ENCODE measurements at places on chromosomes 7 and 10.

GRCh38 chr7:102097601-102098161 is 189.0 kb upstream of the SH2B2 start:
- DNase-seq = peak; percentile 64

DNA sequence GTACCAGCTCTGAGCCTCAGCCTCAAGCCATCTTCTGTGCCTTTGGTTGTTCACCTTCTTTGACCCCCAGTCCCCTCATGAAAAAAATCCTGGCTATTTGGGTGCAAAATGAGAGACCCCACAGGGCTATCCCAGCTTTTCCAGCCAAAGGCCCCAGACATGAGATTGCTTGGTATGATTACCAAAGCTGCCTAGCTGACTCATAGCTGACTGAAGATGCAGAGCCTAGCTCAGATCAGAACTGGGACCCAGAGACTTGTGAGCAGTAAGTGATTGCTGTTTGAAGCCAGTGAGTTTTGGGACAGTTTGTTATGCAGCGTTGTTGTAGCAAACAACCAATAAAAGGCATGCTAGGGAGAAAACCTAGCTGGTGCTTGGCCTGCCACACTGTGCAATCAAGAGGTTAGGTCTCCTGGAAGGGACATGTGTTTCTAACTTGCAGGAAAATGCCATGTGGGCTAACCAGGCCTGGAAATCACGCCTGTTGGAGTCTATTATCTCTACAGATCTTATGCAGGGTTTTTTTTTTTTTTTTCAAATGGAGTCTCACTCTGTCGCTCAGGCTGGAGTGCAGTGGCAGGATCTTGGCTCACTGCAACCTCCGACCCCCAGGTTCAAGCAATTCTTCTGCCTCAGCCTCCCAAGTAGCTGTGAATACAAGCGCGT is 48.0 kb upstream of the DAGLB start:
- DNase-seq = no peak

DNA sequence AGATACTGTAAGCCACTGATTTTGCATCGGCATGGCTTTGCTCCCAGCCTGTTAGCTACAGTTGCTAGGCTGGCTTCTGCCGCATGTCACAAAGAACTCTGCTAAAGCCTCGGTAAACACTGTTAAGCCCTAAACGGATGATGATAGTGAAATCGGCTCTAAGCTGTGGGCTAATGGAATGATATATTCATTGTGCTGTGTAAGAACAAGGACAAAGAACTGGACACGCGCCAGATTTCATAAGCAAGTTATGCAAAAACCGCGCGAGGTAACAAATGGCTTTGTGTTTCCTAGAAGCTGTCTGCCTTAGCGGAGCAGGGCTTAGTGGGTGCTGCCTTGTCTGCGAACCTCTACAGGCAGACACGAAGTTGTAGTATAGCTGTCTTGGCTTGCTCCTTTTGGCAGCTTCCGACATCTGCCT is 331.3 kb upstream of the COBL start:
- DNase-seq = peak; percentile 87

DNA sequence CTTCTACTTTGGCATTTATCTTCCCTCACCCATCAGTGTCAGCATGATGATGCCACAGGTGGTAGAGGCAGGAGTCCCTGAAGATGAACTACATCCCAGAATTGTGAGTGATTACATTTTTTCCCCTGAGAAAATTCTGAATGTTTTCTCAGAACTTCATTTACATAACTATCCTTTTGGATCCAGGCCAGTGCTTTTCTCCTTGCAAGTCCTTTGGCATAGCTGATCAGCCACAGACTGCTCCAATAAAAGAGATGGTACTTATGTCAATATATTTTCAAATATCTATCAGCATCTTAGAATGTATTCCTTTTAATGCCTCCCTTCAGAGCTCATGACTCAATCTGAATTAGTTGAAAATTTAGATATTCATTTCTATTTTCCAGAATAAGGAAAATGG is 135.5 kb downstream of the IQUB start:
- DNase-seq = no peak

GRCh38 chr10:101189461-101190401 is 39.5 kb downstream of the LBX1 start:
- no peak for DNase-seq

GRCh38 chr10:5854131-5854475 is 35.6 kb downstream of the ANKRD16 start:
- no peak for DNase-seq

- DNase-seq = no peak
Observed at GRCh38 chr7:77859343-77859742, 60.8 kb downstream of the PHTF2 start.

DNA sequence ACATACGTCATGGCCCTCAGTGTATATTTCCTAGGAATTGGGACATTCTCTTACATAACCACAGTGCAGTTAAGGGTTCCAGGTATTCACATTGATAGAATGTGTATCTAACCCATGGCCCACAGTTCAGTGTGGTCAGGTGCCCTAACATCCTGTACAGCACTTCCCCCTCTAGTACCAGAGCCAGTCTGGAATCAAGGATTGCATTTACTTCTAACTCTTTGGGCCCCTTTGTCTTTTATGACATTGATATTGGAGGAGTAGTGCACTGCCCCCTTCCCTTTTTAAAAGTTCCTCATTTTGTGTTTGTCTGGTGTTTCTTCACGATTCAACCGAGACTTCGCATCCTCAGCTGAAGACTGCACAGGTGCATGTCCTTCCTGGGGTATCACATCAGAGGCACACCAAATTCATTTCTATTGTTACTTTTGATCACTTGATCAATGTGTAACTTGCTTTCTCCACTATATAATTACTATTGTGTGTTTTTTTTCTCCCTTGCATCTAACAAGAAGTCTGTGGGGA is 22.4 kb upstream of the NPFFR1 start:
- DNase-seq = no peak
